ENCODE measurements at places on chromosomes 2 and 18. TPM values are rescaled to one million over a fixed set of nuclear protein-coding genes. Genes with fewer than 3 reads are reported as not detected.

Gene BCL2L11
- total RNA-seq, result 11.2 TPM

Gene COL4A3
- total RNA-seq, result not detected

Gene HTR2B
- total RNA-seq, result 2.2 TPM

Gene CAPN14
- 0.10 TPM for total RNA-seq

Gene TMEM163
- total RNA-seq, result not detected

DNA sequence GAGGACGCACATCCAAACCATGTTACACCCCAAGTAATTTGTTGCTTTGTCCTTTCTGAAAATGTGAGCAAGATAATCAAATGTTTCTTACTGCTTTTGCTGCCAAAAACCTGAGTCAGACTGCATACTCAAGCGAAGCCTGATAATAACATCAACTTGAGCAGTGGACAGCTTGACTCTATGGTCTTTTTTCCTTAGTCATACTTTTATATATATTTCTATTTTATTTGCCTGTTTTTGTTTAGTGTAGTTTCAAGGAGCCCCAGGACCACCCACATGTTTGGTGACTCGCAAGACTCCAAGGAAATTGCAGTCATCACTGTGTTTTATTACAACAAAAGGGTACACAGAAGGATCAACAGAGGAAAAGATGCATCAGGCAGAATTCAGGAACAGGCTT is 688.4 kb upstream of the PIK3C3 start:
- no peak overlapping the region for H3K27ac ChIP-seq
- DNase-seq, result no peak
- no peak overlapping the region for H3K4me3 ChIP-seq
- no peaks in the 10 kb centered on the region for H3K36me3 ChIP-seq
- H3K27me3 ChIP-seq, result no peaks in the 10 kb centered on the region

- H3K27ac ChIP-seq, result no peak overlapping the region
- H3K36me3 ChIP-seq, result peaks cover 39% of the 10 kb centered on the region
- peaks cover 4% of the 10 kb centered on the region for H3K4me1 ChIP-seq
- no peaks in the 10 kb centered on the region for H3K27me3 ChIP-seq
These were observed 35.4 kb downstream of the TMX3 start for GRCh38 chr18:68679528-68679927.

DNA sequence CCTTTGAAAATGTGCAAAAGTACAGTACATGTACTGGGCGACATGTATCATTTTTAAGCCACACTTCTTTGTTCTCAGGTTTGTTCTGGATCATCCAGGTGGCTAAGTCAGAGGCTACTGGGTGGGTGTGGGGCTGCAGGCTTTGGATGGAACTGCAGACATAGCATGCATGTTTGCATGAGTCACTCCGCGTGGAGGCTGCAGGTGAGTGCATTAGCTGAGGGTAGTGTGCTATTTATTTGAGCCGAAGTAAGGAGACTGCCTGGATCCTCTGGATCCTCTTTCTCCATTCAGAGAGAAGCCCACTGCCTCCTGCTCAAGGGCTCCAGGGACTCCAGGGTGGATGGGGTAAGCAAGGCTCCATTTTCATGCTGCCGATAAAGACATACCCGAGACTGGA is 9.4 kb upstream of the NEURL3 start:
- H3K4me1 ChIP-seq, result peaks cover 2% of the 10 kb centered on the region
- no peak for DNase-seq
- H3K27me3 ChIP-seq, result peaks cover 14% of the 10 kb centered on the region
- no peak overlapping the region for H3K4me3 ChIP-seq
- no peak overlapping the region for H3K27ac ChIP-seq

DNA sequence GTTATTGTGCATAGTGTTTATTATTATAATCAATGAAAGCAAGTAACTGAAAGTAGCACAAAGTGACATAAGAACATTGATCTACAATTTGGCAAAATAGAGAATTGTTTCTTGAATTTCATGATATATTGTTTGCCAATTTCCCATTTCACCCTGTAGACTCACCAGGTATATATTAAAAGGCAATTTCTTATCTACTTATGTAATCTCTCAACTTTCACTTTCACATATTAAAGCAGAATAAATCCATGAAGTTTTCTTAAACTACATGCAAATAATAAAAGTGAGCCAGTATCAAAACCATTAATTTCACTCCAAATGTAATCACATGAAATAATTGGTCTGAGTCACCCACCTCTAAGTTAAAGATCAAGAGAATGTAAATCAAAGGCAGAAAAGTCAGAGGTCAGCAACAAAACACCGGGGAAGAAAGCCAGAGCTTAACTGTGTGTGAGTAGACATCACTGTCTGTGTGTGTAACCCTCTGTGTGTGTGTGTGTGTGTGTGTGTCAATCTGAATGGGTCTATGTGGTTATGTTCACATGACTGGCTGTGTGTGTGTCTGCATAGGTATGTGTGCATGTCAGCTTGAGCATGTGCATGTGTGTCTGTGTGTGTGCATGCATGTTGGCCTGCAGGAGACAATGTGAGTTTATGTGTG is 44.1 kb downstream of the ZNF385B start:
- no peak overlapping the region for H3K4me3 ChIP-seq
- no peak overlapping the region for H3K27ac ChIP-seq
- H3K27me3 ChIP-seq, result no peaks in the 10 kb centered on the region
- DNase-seq, result no peak

DNA sequence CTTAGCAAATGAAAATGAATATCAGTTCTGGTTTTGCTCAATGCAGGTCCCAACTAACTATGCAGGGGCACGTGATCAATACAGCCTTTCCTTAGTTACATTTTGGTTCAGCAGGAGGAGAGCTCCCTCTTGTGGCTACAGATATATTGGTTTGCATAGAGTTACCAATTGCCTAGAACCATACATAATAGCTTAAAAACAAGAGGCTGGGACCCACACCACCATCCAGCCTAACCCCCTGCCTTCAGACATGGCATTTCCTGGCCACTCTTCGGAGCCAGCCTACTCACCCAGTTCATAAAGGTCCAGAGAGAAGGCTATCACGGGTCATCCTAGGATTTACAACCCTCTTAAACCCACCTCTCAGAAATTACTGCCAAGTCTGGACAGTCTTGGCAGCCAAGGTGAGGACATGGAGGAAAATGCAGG is 10.5 kb downstream of the CCDC93 start:
- H3K4me3 ChIP-seq, result no peak overlapping the region
- H3K27me3 ChIP-seq, result no peaks in the 10 kb centered on the region
- H3K4me1 ChIP-seq, result peaks cover 16% of the 10 kb centered on the region

DNA sequence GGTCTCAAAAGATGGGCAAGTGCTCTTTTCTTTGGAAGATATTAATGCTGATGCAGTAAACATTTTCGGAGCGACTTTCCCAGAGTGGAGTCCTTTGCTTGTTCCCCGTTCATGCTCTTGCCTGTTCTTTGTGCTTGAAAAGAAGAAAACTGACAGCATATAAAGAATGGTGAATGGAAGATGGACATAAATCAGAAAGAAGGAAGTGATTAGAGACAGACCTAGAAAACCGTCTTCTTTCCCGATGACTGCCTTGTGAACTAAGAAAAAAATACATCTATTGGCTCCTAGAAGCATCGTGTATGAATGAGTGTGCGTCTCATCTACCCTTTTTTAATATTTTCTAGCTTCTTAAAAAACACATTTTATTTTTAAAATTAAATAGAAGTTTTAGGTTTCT is 740.1 kb upstream of the FANCL start:
- no peaks in the 10 kb centered on the region for H3K4me1 ChIP-seq
- H3K27ac ChIP-seq, result no peak overlapping the region
- no peaks in the 10 kb centered on the region for H3K36me3 ChIP-seq
- no peak overlapping the region for H3K4me3 ChIP-seq
- DNase-seq, result no peak

GRCh38 chr18:79447703-79448367 is 52.1 kb downstream of the NFATC1 start:
- no peaks in the 10 kb centered on the region for H3K27me3 ChIP-seq
- H3K4me1 ChIP-seq, result peaks cover 4% of the 10 kb centered on the region
- DNase-seq, result no peak
- H3K27ac ChIP-seq, result no peak overlapping the region

GRCh38 chr18:64234321-64234720 is 85.4 kb upstream of the LINC00305 start:
- no peaks in the 10 kb centered on the region for H3K4me1 ChIP-seq
- no peak for DNase-seq
- H3K27me3 ChIP-seq, result no peaks in the 10 kb centered on the region
- H3K4me3 ChIP-seq, result no peak overlapping the region
- no peaks in the 10 kb centered on the region for H3K36me3 ChIP-seq

DNA sequence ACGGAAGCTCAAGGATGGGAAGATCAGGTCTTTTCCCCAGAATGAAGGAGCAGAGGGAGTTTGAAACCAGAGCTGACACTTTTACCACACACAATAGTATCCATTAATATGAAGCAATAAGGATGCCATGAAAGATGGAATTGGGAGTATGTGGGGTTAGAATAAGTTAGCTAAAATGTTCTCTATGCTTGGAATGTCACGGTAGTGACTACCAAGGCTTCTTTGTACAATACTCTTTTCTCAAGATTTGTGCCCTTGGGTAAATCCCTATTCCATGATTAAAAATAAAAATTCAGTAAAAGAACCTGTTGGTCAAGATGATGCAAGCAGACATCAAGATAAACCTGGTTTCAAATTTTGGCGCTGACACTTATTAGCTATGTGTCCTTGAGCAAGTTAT is 75.0 kb downstream of the NRXN1 start:
- no peak overlapping the region for H3K27ac ChIP-seq
- H3K27me3 ChIP-seq, result no peaks in the 10 kb centered on the region
- H3K4me1 ChIP-seq, result no peaks in the 10 kb centered on the region

DNA sequence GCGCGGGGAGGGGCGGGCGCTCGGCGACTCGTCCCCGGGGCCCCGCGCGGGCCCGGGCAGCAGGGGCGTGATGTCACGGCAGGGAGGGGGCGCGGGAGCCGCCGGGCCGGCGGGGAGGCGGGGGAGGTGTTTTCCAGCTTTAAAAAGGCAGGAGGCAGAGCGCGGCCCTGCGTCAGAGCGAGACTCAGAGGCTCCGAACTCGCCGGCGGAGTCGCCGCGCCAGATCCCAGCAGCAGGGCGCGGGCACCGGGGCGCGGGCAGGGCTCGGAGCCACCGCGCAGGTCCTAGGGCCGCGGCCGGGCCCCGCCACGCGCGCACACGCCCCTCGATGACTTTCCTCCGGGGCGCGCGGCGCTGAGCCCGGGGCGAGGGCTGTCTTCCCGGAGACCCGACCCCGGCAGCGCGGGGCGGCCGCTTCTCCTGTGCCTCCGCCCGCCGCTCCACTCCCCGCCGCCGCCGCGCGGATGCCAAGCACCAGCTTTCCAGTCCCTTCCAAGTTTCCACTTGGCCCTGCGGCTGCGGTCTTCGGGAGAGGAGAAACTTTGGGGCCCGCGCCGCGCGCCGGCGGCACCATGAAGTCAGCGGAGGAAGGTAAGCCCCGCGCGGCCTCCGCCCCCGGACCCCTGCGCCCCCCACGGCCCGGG is at the start of gene NFATC1:
Gene NFATC1 (plus strand): TSS at position 170 of the 644 bp plus-strand sequence. CDS start 295 bp downstream, at position 465.
- peak; percentile 54 for DNase-seq
- H3K4me3 ChIP-seq, result peak within 1 kb of the TSS; percentile 69
- peak within 1 kb of the TSS; percentile 25 for H3K27ac ChIP-seq
- H3K27me3 ChIP-seq, result peaks cover 22% of the 10 kb centered on the region

- H3K36me3 ChIP-seq, result no peaks in the 10 kb centered on the region
- no peak overlapping the region for H3K27ac ChIP-seq
- no peaks in the 10 kb centered on the region for H3K27me3 ChIP-seq
- DNase-seq, result no peak
These were observed 75.1 kb downstream of the FSIP2 start for GRCh38 chr2:185813707-185814106.

DNA sequence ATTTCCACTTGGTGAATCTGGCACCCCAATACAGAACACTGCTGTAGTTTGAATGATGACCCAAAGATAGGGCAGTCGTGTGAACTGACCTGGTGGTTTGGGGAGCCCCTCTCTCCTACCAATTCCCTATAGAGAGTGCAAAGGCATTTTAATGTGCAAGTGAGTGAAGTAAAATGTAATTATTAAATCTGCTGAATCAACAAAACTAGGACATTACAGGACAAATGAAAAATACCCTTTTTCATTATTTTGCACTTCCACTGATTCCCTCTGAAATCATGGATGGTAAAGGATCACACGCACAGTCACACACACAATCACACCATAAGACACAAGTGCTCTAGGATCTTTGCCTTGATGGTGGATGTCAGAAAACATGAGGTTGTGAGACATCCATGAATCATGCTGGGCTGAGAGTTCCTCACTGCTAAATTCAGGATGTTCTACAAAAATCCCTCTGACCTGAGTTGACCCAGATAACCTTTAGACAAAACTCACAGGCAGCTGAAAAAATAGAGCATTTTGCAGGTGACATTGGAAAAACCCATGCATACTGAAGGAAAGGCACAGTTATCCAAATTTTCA is 197.4 kb downstream of the FBXO15 start:
- H3K27ac ChIP-seq, result no peak overlapping the region
- H3K36me3 ChIP-seq, result no peaks in the 10 kb centered on the region
- H3K4me3 ChIP-seq, result no peak overlapping the region
- H3K4me1 ChIP-seq, result peaks cover 8% of the 10 kb centered on the region
- no peak for DNase-seq
- H3K27me3 ChIP-seq, result no peaks in the 10 kb centered on the region

DNA sequence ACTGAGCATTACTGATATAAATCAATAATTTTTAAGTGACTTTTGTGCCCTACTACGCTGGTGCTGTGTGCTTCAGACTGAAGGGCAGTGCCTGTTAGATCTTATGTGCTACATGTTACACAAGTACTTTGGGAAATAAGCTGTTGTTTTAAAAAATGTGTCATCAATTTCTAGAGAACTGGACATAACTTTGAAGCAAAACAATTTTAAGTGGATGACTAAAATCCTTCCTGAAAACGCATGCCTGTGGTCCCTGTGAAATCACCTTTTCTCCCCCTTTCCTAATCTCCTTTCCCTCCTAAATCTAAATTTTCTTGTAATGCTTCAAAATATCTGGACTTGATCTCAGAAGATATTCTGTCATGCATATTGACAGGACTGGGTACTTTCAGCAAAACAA is 7.1 kb upstream of the IL1RL1 start:
- H3K27me3 ChIP-seq, result peaks cover 6% of the 10 kb centered on the region
- peaks cover 3% of the 10 kb centered on the region for H3K36me3 ChIP-seq
- DNase-seq, result no peak
- no peak overlapping the region for H3K4me3 ChIP-seq
- peaks cover 27% of the 10 kb centered on the region for H3K4me1 ChIP-seq

- no peak overlapping the region for H3K27ac ChIP-seq
- no peaks in the 10 kb centered on the region for H3K4me1 ChIP-seq
- H3K27me3 ChIP-seq, result no peaks in the 10 kb centered on the region
- H3K36me3 ChIP-seq, result no peaks in the 10 kb centered on the region
- DNase-seq, result no peak
These were observed 214.7 kb downstream of the KLHL29 start for GRCh38 chr2:23599667-23600066.

DNA sequence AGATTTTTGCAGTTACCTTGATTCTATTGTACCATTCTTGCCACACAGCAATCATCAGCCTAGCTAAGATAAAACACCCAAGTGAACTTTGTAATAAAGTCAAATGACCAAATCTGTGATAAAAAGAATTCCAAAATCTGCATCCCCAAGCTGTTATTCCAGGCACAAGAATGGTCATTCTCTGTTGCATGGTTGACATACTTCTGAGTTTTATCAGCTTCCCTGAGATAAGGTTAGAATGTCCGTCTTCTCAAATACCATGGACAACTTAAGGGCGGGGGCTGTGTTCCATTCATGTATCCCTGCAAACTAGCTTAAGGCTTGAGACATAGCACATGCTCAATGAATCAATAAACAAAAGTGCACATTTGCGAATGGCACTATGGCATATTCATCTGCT is 8.1 kb upstream of the BMP10 start:
- H3K4me1 ChIP-seq, result no peaks in the 10 kb centered on the region
- no peak for DNase-seq
- no peak overlapping the region for H3K4me3 ChIP-seq
- no peak overlapping the region for H3K27ac ChIP-seq
- no peaks in the 10 kb centered on the region for H3K36me3 ChIP-seq

- peaks cover 26% of the 10 kb centered on the region for H3K4me1 ChIP-seq
- peaks cover 2% of the 10 kb centered on the region for H3K36me3 ChIP-seq
- H3K4me3 ChIP-seq, result no peak overlapping the region
- no peak for DNase-seq
- H3K27ac ChIP-seq, result no peak overlapping the region
These were observed 2.5 kb downstream of the CD8A start for GRCh38 chr2:86788165-86788564.

Measured in activated CD4-positive, alpha-beta T cell treated with anti-CD3 and anti-CD28 coated beads, Interleukin-2, amount 10 ng/mL, durations not matched to agents 7 days and 5 days (primary cell).